Omental fat pad (tissue), 4 donors: ENCODE measurements at places on chromosomes 5 and 9.

DNA sequence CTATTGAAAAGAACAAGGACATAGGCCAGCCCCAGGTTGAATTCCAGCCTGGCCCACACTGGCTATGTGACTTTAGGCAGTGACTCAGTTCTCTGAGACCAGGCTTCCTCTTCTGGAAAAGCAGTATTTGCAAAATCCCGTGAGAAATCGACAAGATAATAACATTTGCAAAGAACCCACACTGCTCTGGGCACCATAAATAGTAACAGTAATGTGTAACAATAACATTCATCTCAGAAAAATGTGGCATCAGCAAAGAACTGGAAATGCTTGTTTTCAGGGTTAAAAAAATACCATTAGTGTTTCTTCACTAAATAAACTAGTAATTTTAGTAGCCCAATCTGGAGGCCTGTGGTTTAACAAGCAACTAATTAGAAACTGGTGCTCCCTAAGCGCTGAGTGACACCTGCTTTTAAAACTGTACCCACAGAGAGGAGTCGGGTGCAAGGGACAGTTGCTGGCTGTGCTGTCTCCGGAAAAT is 148.4 kb downstream of the TTLL11 start:
- no peak for DNase-seq

DNA sequence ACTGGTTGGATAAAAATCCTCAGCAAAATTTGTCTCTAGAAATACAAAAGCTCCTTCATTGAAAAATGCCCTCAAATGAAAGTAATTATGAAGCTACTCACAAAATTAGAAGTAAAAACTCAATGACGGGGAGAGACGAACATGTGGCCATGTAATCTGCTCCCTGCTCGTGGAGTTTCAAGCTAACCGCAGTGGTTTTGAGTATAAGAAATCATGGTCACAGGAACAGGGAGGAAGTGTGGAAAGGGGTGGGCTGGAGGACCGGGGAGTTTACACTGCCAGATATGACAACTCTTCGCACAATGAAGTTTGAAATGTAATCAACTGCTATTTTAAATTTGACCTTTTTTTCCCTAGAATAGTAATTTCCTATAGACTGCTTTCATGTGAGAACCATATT is 765.4 kb upstream of the DMAC1 start:
- DNase-seq = no peak

DNA sequence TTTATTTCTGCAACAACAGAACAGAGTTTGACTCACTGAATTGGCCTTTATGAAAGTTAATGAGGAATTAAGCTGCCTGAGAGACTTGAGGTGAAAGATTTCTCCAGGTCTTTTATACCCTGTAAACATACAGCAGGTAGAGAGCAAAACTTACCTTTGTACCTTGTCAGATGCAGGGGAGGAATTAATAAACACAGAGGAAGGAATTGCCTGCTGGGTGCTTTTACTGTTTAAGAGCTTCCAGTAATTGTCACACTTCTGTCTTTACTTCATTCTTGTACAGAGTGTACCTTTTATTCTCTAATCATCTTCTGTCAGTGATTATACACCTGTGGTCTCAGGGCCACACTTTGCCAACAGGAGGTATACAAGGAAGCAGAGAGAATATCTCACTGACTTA is 94.0 kb upstream of the GRIN3A start:
- no peak for DNase-seq

GRCh38 chr9:72129271-72130156 is 19.7 kb upstream of the GDA start:
- DNase-seq = no peak

DNA sequence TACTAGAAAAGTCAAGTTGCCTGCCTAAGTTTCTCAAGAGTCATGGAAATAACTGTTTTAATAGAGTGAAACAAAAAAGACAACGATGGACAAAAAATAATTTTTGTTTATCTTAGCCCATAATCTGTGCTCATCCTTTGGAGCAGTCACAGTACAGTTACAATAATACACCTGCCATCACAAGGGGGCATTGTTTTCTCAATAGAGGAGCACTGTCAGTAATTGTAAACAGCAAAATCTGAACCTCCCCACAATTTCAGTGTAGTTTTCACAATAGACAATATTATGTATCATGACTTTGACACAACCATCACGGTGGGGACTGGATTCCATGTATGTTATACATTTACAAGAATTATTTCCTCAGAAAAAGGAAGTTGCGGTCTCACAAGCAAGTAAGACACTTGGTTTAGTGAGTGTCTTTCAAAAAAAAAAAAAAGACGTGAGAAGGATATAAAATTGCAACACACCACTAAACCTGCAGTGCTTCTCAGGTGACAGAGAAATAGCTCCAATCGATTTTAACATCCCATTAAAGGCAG is 586.3 kb downstream of the PTPRD start:
- no peak for DNase-seq

DNA sequence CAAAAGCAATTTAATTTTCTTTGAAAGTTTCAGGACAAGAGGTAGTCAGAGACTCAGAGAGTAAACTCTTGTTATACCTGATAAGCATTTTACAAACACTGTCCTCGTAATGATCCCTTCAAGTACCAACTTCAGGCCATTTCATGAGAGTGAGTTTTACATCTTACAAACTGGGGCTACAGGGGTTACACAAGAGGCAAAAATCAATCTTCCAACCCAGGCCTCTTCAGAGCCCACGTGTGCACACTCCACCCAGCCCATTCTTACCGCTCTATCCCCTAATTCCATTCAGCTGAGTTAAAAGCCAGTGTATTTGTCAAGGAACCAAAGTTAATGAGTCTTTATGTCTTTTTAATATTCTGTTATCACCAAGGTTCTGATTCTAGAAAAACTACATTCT is 46.5 kb downstream of the PSMB7 start:
- DNase-seq = no peak

GRCh38 chr9:114383521-114384231 is 4.1 kb downstream of the AKNA start:
- no peak for DNase-seq

DNA sequence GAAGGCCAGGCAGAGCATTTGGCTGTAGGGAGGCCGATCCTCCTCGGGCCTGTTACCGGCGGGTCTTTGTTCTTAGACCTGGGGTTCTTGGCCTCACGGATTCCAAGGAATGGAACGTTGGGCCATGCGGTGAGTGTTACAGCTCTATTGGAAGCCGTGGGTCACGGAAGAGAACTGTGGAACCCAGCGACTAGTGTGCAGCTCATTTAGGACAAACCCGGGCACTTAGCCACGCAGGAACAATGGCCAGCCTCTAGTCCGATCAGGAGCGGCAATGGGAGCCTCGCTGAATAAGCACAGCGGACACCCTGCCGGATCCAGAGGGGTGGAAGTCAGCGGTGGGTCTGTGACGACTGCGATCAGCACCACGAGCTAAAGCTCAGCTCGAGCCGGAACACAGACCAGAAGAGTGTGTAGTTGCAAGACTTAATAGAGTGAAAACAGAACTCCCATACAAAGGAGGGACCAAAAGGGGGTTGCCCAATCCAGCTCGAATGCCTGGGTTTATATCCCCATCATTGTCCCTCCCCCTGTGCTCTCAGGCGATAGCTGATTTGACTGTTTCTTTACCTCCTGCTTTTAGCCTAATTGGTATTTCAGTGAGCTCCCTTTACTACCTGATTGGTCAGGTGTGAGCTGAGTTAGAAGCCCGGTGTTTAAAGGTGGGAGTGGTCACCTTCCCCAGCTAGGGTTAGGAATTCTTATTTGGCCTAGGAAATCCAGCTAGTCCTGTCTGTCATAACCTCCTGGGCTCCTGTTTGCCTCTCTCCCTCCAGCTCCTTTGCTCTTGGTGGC is 53.7 kb upstream of the RPL26L1 start:
- DNase-seq = no peak

- DNase-seq = no peak
These were observed 420.1 kb downstream of the MTRR start for GRCh38 chr5:8288897-8289516.

DNA sequence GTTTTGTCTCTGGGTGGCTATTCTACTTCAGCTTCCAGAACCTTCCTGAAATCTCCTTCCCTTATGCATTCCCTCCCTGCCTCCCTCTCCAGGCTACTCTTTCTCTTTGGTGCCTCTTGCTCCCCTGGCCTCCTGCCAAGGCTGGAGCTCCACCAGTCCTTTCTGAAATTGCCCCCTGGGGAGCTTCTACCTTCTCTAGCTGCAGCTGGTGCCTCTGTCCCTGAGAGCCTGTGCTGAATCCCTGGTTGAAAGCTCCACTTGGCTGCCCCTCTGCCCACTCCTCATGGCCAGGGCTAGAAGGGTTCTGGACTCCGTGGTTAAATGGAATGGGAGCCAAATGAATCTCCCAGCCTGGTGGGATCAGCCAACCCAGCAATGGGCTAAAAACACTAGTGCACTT is 80.1 kb downstream of the COL15A1 start:
- no peak for DNase-seq

DNA sequence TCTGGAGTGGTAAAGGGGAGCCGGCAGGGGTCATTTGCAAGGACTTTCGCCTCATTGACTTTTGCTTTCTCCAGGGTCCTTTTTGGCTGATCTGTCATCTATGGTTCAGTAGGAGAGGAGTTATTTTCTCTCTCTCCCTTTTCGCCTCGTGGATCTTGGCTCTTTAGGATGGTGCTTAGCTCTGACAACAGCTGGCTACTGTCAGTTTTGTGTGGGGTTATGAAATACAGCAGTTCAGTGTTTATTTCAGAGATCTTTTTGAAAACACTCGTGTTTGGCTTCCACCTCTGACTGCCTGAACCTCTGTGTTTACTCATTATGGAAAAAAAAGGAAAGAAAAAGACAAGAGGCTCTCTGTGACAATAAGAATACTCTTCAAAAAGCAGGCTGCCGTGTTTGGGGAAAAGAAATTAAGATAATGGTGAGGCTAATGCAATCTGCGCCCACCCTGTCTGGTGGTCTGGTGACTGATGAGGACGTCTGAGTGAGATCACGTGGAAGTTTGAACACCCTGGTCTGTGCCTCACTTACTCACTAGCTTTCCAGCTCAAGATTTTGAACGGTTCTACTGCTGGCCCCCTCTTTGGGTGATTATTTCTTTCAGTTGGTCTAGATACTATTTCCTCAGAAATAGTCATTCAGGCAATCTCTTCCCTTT is 567.7 kb downstream of the CAAP1 start:
- no peak for DNase-seq

DNA sequence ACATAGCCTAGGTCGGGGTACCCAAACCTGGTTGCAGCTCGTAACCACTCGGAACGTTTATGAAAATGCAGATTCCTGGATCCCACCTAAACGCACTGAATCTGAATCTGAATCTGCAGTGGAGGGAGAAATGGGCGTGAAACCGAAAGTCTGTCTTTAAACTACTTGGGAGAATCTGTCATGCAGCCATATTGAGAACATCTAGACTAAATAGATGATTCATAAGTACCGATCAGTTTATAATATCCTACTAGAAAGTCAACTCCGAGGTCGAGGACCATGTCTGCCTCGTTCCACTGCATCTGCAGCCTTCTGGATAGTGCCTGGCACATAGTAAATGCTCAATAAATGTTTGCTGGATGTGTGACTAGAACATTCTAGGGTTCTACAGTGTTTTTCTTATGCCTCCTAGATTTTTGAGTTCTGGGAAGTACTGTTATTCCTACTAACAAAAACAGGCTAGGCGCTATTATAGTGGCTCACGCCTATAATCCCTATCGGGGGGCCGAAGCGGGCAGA is 632 bp downstream of the COQ4 start:
- no peak for DNase-seq
